ENCODE measurements at places on chromosomes 6 and 20.

DNA sequence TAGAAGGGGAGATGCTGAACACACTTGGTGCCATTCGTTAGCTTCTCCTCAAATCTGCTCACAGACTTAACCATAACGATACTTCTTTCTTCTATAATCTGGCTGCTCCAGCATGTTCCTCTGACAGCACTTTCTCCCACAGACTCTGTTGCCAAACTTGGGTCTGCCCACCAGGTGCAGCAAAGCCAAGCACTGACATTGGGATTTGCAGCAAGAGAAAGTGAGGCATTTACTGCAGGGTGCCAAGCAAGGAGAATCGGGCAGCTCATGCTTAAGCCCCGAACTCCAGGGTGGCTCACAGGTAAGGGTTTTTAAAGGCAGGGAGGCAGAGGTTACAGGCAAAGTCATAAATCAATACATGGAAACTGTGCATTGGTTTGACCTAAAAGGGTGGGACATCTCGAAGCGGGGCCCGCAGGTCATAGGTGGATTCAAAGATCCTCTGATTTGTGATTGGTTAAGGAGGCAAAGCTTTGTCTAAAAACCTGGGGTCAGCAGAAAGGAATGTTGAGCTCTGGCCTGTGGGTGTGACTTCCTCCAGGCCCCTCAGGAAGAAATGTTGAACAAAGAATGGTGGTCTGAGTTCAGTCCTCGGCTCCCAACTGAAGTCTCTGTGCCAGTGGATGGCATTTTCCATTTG lies 25.1 kb upstream of the PNPLA1 start:
- DNase-seq: no peak

GRCh38 chr6:18753076-18753475 lies 365.9 kb downstream of the RNF144B start:
- no peak for DNase-seq

DNA sequence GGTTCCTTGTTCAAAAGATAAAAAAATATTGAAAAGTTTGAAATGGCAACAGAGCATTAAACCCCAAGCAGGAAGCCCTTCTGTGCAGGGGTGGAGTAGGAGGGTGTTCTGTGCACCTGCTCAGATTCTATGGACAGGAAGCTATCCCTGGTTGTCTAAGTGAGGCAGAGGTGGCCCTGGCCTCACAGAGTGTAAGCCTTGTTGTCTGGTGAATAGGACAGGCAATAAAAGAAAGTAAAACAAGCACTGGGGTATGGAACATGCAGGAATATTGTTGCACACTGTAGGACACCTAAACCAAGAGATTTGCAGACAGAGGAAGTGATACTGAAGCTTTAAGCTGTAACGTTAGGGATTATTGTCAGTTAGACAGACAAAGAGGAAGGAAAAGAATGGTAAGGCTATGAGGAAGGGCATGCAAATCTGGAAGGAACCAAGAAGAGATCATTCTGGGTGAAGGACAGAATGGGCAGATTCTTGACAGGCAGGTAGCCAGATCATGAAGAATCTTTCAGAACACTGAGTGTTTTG lies 66.8 kb downstream of the TBC1D7 start:
- DNase-seq: no peak

DNA sequence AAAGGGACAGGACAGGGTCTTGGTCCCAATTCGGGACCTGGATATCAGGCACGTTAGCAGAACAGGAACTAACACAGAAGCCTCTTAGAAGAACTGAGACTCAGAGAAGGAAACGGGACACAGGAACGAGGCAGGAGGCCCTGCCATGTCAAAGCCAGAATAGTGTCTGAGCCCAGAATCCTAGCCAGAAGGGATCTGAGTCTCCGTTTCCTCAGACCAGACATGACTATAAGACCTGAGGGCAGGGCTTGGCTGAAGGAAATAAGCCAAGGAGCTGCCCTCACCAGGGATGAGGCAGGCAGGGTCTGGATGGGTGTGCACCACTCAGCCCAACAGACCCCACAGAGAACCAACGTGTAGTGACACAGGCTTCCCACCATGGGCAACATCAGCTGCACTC lies 40.3 kb downstream of the TRERF1 start:
- no peak for DNase-seq

GRCh38 chr20:44616604-44616964 lies 34.2 kb downstream of the PKIG start:
- DNase-seq: no peak

DNA sequence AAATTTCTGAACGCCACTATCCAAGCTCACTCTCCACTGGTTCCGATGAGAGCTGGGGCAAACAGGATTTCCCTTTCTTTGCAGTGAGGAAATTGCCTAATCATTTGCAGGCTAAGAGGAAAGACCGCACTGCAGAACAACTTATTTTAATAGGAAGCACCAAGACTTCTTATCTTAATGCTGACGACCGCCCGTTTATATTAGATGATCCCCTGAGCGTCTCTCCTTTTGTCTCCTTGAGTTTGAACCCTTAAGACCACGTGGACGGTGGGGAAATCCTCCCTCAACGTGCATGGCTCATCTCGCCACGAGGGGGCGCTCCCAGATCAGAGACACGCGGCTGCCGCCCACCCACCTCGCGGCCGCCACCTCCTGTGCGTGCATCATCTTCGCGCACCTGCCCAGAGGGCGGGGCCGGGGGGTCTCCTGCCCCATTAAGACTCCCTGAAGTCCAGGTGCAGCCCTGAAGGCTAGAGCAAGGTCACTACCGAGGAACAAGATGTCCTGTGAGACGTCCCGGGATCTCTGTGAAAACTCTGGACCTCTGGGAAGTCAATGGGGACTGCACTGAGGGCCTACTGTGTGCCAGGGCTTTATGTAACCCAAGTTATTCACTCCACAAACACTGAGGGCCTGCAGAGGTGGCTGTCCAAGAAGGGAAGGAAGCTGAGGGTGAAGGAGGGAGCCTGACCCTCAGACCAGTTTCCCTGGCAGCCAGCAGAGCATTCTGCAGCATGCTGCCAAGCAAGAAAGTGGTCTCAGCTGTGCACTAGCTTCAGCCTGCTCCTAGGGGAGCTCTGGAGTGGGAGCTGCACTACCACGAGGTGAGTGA lies 28.1 kb downstream of the PDYN start:
- DNase-seq: peak; percentile 85

- no peak for DNase-seq
These were observed 4.9 kb upstream of the FKBP1A start for GRCh38 chr20:1397710-1398109.

- no peak for DNase-seq
These were observed 24.4 kb downstream of the PROCR start for GRCh38 chr20:35196313-35196712.

- no peak for DNase-seq
These were observed 70.7 kb upstream of the POPDC3 start for GRCh38 chr6:105250533-105250932.

Measured in stimulated activated CD4-positive, alpha-beta T cell treated with anti-CD3 and anti-CD28 coated beads, Interleukin-15, amount 100 ng/mL, for 1 hour (primary cell).